Natural killer cell treated with Interleukin-12 subunit alpha and Interleukin-12 subunit beta and Interleukin-15 and Interleukin-18, amount 100 ng/mL, for 72 hours (primary cell): ENCODE measurements at places on chromosomes 6 and 20.
A peak's percentile ranks its signal among the peaks of the same experiment; 100 is the strongest.

GRCh38 chr20:15840636-15841301 is 732.5 kb downstream of the KIF16B start:
- DNase-seq, result no peak

GRCh38 chr20:39019805-39020325 is 57.7 kb downstream of the DHX35 start:
- DNase-seq, result no peak

DNA sequence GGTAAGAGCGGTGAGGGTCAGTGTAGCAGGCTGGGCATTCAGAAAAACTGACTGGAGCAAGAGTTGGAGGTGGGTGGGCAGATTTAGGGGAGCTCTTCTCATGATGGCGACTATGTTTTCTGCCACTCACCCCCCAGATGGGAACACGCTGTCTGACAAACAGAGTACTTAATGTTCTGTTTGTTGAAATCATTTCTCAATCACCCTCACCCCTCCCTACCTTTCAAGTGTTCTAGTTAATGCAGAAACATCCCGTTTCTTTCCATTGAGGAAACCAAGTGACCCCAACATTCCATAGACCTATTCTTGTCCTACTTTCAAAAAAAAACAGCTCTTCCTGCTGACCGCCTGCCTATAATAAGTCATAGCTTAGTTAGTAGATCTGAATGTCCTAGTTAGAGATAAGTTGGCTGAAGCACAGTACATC is 132.5 kb upstream of the NEDD9 start:
- DNase-seq, result no peak

GRCh38 chr6:43228951-43229802 is at the start of gene DNPH1:
DNPH1 (minus strand) TSS chr6:43229481; CDS start chr6:43229456, 25 bp downstream.
- DNase-seq, result peak; percentile 84

DNA sequence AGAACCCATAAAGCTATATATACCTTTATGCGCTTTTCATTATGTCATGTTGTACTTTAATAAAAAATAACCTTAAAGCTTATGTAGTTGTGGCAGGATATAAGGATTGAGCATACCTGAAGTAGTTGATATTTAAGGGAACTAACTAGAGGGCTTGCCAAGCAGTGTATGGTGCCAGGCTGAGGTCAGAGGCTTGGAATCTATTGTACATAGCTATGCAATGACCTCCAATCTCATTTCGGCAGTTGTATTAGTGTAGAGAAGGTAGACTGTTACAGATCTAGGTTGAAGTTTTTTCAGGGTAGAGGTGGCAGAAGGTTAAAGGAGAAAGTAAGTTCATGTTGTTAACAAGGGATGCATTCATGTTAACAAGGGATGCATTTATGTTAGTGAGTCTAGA is 397.7 kb upstream of the HS3ST5 start:
- DNase-seq, result no peak

DNA sequence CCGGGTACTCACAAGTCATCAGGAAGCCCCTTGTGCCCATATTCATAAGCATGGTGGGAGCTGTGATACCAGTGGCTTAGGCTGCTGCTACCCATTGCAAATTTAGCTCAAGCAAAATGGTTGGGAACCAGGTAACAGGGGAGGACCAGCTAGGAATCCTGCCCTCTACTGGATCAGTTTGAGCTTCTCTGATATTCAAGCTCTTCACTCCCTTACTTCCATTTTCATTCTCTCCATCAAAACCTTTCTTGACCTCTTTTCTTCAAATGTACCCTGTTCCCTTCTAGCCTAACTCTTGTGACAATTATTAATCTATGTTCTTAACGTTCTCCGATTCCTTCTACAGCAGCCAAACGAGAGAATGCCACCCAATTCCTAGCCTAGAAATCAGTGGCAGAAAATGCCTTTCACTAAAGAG is 9.7 kb downstream of the NOL7 start:
- DNase-seq, result no peak

DNA sequence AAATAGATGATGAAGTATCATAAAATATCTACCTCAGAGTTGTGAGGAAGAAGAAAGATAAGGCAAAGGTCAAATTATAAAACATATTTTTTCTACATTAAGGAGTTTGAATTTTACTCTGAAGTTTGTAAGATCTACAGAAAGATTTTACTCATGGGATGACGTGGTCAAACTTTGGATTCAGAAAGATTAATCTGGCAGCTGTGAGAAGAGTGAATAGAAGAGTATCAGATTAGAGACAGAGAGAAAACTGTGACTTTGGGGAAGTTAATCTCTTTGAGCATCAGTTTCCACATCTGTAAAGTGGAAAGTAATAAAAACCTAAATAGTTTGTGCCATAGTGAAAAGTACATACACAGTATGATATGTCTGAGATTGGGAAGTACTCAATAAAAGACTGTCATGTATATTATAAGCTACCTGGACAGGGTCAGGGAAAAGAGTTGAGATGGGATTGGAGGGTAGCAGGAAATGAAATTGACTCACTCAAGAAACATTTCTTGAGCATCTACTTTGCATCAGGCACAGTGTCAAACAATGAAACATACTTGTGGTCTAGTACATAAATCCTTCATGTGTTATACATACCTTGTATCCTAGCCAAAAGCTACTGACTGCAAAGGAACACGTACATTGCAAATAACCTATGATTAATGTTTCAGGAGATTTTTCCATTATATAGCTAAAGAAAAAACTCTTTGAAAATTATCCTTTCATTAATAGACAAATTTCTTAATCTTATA is 222.1 kb downstream of the TMEM200A start:
- DNase-seq, result no peak

GRCh38 chr6:32785781-32786533 is 22.6 kb upstream of the HLA-DQB2 start:
- DNase-seq, result no peak

GRCh38 chr6:96675597-96675996 is 112.7 kb downstream of the FHL5 start:
- no peak for DNase-seq

- no peak for DNase-seq
These were observed 22.3 kb downstream of the COL19A1 start for GRCh38 chr6:69888482-69889233.

DNA sequence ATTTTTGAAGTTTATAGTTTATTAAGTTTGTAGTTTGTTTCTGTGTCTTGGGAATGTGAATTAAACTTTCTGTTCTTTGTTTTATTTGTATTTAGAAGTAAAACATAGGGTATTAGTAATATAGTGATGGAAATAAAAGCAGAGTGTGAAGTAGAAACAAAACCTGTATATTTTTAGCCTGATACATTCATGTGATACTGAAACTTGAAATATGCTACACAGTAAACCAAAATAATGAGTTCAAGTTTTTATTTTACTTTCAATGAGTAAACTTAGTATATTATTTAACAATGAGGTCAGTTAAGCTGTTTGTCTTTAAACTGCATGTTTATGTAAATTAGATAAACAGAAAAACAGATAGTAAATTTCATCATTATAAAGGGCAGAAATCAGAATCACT is 1592.6 kb downstream of the GRIK2 start:
- DNase-seq, result no peak

GRCh38 chr6:118680452-118681095 is 29.2 kb upstream of the CEP85L start:
- DNase-seq, result peak; percentile 60
